ENCODE measurements at places on chromosomes 11 and 22. TPM values are rescaled to one million over a fixed set of nuclear protein-coding genes. Genes with fewer than 3 reads are reported as not detected.

The BTG4 gene
- not detected for total RNA-seq

DNA sequence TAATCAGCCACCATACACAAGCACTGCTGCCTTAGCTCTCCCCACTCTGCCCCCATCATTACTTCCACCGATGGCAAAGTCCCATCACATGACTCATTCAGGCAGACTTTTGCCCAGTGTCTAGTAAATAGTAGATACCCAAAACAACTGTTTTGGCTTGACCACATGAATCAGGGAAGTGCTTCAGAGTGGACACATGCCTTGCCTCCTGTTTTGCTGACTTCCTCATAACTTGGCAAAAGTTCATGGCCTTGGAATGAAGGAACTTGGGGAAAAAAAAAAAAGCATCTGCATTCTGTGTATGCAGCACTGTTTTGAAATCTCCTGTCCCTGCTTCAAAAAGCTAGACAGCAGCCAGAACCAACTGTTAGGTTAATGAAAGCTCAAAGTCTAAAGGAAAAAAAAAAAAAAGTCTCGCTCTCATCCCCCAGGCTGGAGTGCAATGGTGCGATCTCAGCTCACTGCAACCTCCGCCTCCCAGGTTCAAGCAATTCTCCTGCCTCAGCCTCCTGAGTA, 335.3 kb downstream of the FAM181B start:
- no peak for DNase-seq

The RTN4R gene
- 1.7 TPM for total RNA-seq

DNA sequence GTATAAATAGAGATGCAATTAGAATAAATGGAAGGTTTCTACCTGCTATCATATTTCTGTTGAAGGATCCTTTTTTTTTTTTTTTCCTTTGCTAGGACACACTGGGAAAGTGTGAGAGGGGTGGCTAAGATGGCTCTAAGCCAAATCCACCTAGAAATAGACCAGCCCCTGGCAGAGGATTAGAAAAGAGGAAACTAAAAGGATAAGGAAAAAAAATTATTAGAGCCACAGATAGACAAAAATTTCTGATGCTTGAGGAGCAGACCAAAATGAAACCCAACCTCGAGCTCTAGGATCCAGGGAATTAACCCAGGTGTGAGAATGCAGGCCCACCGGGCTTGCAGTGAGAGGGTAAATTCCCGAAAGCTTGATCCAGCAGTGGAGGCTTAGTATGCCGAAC, 262.3 kb downstream of the CADM1 start:
- no peak for DNase-seq

The MIOX gene
- total RNA-seq: 0.21 TPM

The NAALAD2 gene
- not detected for total RNA-seq

The LSP1 gene
- 303 TPM for total RNA-seq

DNA sequence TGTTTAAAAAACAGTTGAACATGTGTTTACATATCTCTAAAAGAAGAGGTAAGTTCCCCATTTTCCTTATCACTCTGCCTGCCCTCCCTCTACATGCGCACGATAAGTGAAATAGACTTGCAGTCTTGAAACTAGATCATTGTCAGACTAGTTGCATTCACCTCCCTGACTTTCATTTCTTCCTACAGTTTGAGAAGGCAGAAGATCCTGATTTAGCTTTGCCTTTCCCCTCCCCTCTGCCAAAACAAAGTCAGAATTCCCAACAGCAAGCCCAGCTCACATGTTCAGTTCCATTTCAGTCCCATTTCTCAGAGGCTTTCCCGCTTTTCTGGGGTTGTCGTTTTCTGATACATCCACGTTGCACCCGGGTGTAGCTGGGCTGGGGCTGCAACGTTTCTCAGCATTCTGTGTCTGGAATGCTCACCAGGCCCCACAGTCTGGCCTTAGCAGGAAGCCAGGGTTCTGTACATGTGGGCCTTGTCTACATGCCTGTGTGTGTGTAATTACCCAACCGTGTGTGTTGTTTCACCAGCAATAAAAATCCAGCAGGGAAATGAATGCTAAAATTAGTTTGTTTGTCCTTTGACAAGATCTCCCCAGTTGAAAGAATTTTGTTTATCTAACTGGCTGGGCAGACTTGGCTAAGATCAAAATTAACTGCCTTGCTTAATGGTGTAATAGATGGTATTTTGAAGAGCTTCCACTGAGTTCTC, 179.2 kb downstream of the DBX1 start:
- no peak for DNase-seq

DNA sequence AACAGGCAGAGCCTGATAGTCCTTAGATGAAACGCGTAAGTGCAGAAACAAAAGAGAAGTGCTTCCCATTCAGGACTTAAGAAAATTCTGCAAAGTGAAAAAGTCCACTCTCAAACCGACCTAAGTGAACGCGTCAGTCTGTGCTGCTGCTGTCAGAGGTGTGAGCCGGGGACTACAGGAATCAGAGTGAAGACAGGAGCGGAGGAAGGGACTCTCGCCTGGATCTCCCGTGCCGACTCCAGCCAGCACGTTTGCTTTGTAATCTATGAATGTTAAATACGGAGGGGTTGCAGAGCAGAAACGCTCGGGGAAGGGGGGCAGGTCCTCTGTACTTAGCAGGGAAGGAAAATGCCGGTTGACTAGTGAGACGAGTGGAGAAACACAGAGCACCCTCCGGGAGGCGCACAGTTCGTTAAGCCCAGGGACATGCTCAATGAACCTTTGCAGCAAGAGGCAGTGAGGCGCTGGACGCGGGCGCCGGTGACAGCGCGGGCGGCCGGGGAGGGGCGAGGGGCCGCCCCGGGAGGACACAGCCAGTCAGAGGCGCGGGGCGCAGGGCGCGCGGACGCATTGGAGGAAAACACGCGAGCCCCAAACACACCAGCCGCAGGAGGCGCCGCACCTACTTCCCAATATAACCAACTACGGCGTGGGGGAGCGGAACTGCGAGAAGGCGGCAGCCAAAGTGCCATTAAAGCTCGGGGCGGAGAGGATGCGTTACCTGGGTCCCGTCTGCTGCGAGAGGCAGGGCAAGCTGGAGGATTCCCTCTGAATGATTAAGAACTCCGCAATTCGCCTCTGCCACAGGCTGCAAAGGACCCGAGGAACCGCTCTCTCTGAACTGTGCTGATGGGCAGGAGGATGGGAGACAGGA, at the start of gene CNTN5:
Gene CNTN5, plus strand, starts transcription at position 598 of the 874 bp plus-strand sequence.
- peak; percentile 64 for DNase-seq

- DNase-seq: no peak
These were observed 4.2 kb downstream of the OVOL1 start for GRCh38 chr11:65790902-65791650.

The TBX1 gene
- total RNA-seq: 0.09 TPM

The APOL5 gene
- not detected for total RNA-seq

DNA sequence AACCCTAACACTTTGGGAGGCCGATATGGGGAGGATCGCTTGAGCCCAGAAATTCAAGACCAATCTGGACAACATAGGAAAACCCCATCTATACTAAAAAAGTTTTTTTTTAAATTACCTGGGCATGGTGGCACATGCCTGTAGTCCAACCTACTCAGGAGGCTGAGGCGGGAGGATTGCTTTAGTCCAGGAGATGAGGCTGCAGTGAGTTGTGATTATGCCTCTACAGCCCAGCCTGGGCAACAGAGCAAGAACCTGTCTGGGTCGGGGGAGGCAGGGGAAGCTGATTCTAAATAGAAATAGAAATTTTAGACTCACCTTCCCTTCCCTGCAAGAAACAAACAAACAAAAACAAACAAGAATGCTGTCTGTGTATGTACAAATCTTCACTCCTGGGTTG, 52.9 kb upstream of the PRODH start:
- DNase-seq: no peak

The PARVG gene
- 48.9 TPM for total RNA-seq

GRCh38 chr11:1323774-1324173, 14.3 kb upstream of the TOLLIP start:
- DNase-seq: no peak

DNA sequence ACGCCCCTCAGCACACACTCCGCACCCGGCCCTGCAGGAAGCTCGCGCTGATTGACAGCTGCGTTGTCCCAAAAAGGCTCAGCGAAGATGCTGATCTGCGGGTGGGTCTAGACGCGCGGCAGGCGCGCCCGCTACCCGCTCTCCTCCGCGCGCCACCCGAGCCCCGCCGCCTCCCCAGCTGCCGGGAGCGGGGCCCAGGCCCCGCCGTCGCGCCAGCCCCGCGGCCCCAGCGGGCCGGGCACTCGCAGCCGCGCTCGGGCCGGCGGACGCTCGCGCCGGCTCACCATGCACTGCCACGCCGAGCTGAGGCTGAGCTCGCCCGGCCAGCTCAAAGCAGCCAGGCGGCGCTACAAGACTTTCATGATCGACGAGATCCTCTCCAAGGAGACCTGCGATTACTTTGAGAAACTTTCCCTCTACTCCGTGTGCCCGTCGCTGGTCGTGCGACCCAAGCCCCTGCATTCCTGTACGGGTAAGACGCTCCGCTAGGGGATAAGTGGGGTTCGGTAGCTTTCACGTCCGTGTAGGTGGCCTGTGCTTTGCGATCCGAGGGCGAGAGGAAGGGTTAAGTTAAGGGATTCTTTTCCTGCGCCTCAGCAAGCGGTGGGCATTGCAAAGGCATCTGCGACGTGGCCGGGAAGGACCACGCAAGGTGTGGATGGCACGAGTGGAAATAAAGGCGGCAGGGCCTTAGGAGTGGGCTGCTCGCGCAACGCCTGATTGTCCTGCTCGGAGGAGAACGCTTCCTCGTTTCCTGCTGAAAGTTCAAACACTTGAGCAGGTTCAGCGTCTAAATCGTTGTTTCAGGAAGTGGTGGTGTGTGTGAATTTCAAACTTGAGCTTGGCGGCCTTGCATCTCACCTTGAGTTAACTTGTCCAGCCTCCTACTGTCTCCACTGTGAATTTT, at the start of gene BARX2:
Gene BARX2, plus strand, starts transcription at position 98 of the 907 bp plus-strand sequence. Its CDS starts 188 bp downstream, at position 286.
- DNase-seq: peak; percentile 80

The GGTLC3 gene
- total RNA-seq: not detected

GRCh38 chr11:120735035-120735434, 223.5 kb downstream of the GRIK4 start:
- DNase-seq: no peak

- DNase-seq: no peak
These were observed 34.3 kb downstream of the RCOR2 start for GRCh38 chr11:63882555-63883242.

GRCh38 chr11:87421422-87421821, 383.7 kb downstream of the TMEM135 start:
- DNase-seq: peak; percentile 79

DNA sequence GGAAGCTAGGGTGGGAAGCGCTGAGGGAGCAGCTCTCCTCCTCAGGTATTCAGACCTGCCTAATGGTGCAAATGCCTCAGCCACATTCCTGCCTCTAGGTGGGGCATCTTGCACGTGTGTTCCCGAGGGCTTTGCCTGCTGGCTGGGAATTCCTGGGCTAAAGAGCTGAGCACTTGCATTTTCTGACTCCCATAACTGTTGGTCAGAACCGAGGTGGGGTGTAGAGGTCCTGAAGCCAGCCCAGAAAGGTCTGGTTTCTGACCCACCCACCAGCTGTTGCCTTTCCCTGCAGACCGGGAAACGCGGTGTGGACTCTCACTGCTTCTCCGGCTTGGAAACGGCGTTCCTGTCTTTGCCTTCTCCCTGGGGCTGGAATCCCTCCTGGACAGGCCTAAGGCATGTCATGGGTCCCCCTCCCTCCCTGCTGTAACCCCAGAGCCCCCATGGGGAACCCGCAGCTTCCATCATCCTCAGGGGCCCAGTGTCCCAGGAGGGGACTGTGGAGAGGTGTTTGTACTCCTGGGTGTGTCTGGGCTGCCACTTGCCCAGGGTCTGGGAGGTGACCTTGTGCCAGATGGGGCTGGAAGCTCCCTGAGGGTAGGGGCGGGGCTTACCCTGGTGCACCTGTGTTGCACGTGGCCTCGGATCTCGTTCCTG, 24.0 kb upstream of the SMIM38 start:
- no peak for DNase-seq

DNA sequence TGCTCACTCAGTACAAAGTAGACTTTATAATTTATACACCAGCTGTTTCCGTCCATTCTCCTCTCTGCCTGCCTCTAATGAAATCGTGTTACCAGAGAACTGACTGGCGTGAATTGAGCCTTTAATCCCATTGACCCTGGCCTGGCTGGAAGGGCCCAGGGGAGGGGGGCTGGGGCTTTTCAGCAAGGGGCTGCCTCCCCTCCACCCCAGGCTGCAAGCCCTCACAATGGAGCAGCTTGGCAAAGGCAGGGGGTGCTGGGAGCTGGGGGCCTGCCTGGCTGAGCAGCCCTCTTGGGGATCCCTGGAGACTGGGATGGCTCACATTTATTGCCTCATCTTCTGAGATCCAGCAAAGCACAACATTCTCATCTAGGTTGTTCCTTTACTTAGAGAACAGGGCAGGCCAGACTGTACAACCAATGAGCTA, 25.8 kb upstream of the LMO1 start:
- DNase-seq: no peak

GRCh38 chr11:68406324-68407313, 53.9 kb upstream of the PPP6R3 start:
- DNase-seq: no peak

- peak; percentile 87 for DNase-seq
These were observed 29.6 kb downstream of the RTN4R start for GRCh38 chr22:20238536-20238900.

- DNase-seq: no peak
These were observed 56.5 kb downstream of the FLRT1 start for GRCh38 chr11:64092111-64092760.

GRCh38 chr22:30088468-30088867, 8.2 kb downstream of the HORMAD2 start:
- DNase-seq: no peak

The MS4A3 gene
- total RNA-seq: not detected

The SGSM1 gene
- 0.19 TPM for total RNA-seq

- peak; percentile 77 for DNase-seq
These were observed 3.7 kb downstream of the PDGFB start for GRCh38 chr22:39240831-39241793.

The ALDH3B1 gene
- total RNA-seq: not detected

GRCh38 chr22:41446639-41447434, at the start of gene TOB2:
Gene TOB2, minus strand, starts transcription at chr22:41446801. Its CDS starts 9,456 bp downstream, at chr22:41437345.
- peak; percentile 99 for DNase-seq

DNA sequence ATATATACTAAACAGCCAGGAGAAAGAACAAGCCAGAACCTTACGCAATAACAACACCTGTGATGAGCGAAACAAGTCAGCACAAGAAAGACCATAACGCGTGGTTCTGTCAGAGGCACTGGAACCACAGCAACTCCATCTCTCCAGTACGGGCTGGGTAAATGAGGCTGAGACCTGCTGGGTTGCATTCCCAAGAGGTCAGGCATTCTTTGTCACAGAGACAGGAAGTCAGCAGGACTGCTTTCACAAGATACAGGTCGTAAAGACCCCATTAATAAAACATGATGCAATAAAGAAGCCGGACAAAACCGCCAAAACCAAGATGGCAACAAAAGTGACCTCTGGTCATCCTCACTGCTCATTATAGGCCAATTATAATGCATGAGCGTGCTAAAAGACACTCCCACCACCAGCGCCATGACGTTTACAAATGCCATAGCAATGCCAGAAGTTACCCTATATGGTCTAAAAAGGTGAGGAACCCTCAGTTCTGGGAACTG, 21.7 kb downstream of the TPST2 start:
- DNase-seq: no peak

- DNase-seq: no peak
These were observed 260.3 kb upstream of the PITPNB start for GRCh38 chr22:28179392-28179791.

The OR8A1 gene
- total RNA-seq: not detected

GRCh38 chr11:2997406-2997805, 5.3 kb upstream of the NAP1L4 start:
- DNase-seq: no peak
